ENCODE measurements at places on chromosomes 2 and 18.

DNA sequence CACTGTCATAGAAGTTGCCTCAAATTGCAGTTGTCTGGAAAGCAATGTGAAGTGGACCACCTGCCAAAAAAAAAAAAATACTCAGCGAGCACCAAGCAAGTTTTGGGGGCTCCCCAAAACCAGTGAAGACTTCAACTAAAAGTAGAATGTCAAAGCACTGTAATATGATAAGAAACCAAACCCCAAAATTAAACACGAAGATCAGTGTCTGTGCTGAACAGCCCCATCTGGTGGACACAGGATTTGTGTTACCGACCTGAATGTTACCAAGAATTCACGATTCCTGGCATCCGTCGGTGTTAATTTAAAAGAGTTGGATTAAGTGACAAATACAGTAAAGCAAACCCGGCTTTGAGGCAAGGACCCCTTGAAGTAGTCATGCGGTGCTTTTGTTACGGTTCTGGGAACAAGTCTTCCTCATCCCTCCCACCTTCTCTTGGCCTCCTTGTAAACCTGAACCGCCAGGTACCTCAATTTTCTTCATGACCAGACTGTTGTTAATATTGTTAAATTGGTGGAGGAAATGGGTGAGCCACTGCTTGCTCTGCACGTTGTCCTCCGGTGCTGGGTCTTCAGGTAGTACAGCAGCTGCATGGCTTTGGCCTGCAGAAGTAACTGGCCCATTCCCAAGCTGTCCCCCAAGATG, 31.3 kb upstream of the SSB start:
- DNase-seq: peak; percentile 11

DNA sequence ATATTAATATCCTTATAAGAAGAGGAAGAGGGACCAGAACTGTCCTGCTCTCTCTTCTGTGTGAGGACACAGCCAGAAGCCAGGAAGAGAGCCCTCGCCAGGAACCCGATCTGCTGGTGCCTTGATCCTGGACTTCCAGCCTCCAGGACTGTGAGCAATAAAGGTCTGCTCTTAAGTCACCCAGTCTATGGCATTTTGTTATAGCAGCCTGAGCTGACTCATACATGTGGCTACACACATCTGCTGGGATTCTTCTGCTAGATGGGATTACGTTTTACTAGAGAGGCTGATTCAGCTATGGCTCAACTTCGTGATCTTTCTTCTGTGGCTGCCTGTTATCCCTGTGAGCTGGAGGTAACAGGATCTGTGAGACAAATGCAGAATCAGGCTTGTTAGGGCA, 29.6 kb downstream of the ARL4C start:
- DNase-seq: no peak

- DNase-seq: no peak
These were observed 179.7 kb downstream of the GBX2 start for GRCh38 chr2:235988271-235989015.

DNA sequence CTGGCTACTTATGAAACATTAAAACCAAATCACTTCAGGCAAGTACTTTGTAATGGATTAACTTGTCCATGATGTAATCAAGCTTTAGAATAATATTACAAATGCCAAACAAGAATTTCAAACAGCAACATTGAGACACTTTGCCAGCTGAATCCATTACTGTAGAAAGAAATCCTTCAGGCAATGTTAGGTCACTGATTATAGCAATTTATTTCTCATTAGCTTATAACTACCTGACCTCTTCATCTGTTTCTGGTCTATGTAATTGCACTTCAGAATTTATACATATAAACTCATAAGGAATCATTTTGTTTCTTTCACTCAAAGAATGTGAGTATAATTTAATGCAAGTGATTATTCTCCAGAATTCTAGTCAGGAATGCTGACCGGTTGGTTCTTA, 692.6 kb upstream of the TMEFF2 start:
- DNase-seq: no peak
